ENCODE measurements at places on chromosomes 2 and 18. TPM values are rescaled to one million over a fixed set of nuclear protein-coding genes. Genes with fewer than 3 reads are reported as not detected.

DNA sequence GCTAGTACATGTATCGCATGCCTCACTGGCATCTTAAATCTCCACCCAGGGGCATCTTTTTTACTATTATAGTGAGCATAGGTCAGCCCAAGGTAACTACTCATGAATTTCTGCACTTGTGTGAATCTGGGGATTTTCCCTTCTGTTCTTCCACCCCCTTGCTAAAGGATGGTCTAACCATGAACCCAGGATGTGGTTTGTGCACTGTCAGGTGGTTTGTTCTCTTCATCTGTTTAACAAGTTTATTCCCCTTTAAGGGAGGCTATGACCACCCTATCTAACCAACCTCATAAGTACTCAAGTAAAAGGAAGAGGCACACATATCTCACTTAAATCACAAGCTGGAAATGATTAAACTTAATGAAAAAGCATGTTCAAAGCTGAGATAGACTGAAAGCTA lies 243.0 kb downstream of the RPRM start:
- peak; percentile 57 for DNase-seq

- no peak for DNase-seq
These were observed 34.1 kb downstream of the AGAP1 start for GRCh38 chr2:235527806-235528469.

- DNase-seq = no peak
These were observed 117.1 kb downstream of the NOL10 start for GRCh38 chr2:10572701-10573100.

GRCh38 chr18:78501251-78501650 lies 478.4 kb upstream of the SALL3 start:
- no peak for DNase-seq

DNA sequence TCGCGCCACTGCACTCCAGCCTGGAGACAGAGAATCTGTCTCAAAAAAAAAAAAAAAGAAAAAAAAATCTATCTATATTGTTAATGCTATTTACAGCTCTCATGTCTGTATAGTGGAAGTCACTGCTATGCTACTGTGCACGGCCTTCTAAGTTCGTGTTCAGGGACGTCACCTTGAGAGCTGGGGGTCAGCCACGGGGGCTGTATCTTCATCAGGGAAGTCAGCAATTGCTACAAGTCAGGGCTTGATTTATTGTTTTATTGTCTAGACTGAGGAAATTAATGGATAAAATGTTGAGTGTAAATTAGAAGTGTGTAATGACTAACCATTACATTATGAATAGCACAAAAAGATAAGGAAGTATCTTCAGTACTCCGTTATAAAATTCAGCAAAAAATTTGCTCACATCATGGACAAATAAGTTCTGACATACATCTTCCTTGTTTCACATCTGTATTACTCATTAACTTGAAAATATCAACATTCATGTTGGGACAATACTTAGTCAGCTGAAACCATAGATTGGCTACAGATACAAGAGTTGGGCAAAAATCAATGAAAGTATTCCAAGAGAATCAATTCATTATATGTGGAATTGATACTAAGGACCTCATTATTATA lies 136.6 kb upstream of the SEC11C start:
- DNase-seq = no peak

DNA sequence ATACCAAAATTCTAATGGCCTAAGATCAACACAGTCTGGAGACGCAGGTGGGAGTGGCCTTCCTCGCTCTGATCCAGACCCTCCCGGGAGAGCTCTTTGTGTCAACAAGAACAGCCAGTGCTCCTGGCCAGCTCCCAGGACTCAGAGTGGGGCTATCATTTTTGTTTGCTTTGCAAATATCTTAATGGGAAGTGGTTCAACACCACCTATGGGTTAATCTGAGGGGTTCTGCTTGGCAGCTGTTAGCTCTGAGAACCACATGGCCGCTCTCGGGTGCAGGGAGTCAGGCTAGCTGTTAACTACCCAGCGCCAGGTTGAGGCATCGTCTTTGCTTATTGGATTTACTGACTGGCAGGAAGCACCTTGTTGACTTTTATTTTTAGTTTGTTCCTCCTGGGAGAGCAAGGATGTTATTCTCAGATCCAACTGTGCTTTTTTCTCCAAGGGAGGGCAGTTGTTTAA lies 184.8 kb upstream of the SP5 start:
- DNase-seq = no peak

DNA sequence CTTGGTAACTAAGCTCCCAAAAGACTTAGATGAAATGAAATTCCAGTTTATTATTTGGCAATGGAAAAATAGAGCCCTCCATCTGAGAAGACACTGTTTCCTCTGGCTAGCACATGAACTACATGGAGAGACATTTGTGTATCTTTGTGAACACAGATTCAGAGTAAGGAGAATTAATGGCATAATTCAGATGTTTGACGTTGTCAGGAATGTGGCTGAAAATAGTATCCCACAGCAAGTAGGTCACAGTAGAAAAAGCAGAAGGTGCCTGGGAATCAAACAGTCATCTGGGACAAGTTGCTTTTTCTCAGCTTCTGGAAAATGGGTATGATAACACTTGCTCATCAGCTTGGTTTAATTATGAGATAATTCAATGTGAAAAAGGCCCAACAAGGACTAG lies 288.6 kb downstream of the PTPRM start:
- no peak for DNase-seq

DNA sequence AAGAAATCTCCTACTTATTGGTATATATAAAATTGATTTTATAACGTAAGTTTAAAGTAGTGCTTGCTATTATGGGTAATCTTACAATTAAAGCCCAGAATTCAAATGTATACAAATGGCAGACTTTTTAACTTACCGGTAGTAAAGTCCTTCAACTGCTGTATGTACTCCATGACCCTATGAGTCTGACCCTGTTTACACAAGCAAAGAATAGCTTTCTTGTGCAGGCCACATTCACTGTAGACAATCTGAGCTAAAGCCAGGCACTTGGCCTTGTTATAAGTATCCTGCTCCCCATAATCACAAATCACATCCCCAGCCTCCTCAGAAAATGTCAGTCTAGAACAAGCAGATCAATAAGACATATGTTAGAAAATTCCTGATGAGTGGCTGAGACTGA lies 51.7 kb downstream of the CLHC1 start:
- no peak for DNase-seq

GRCh38 chr2:69740502-69740951 lies 1.4 kb upstream of the ANXA4 start:
- DNase-seq = no peak

DNA sequence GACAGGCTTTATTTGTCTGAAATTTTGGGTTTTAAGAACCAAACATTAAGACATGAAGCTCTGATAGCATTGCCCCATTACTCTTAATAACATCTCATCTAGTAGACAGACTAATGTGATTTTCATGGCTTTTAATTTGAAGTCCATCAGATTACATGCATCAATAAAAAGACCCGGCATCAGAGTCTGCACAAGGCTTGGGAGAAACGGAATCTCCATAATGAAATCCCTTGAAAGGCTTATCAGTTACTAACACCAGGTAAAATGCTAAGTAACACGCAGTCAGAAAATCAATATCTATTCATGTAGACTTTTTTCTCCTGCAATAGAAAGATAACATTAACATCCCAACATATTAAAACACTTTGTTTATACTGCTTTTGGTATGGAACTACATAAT lies 1485.2 kb upstream of the DDX18 start:
- no peak for DNase-seq

- no peak for DNase-seq
These were observed 69.9 kb downstream of the RTTN start for GRCh38 chr18:70135604-70136003.

GATA6 gene
- total RNA-seq = 0.05 TPM

PFN4 gene
- total RNA-seq = 1.4 TPM

FAM124B gene
- total RNA-seq = not detected

VWA3B gene
- not detected for total RNA-seq

RESP18 gene
- not detected for total RNA-seq

RAB27B gene
- not detected for total RNA-seq
